ENCODE measurements at places on chromosomes 11 and 22.
A peak's percentile ranks its signal among the peaks of the same experiment; 100 is the strongest.

- no peak for DNase-seq
These were observed 221.9 kb downstream of the SBF2 start for GRCh38 chr11:10072142-10072541.

GRCh38 chr11:82909015-82909640 is 7.6 kb downstream of the DDIAS start:
- no peak for DNase-seq

DNA sequence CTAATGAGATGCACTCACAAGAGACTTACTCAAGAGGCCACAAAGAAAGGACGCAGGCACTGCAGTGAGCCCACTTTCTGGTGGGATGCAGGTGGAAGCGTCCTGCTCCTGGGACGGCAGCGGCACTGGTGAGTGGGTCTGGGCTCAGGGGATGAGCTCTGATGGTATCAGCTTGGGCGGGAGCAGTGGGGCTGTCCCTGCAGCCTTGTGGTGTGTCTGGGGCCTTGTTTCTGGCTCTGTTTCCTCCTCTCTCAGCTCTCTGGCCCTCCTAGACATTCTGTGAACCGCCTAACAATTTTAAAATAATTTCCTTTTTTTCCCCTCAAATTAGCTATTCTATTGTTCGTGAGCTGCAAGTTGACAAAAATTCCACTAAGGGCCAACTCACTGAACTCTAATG is 8.8 kb upstream of the ST14 start:
- no peak for DNase-seq

GRCh38 chr11:12706545-12707499 is 32.6 kb downstream of the TEAD1 start:
- no peak for DNase-seq

- DNase-seq, result no peak
These were observed 71.2 kb downstream of the FBXO7 start for GRCh38 chr22:32545801-32546200.

DNA sequence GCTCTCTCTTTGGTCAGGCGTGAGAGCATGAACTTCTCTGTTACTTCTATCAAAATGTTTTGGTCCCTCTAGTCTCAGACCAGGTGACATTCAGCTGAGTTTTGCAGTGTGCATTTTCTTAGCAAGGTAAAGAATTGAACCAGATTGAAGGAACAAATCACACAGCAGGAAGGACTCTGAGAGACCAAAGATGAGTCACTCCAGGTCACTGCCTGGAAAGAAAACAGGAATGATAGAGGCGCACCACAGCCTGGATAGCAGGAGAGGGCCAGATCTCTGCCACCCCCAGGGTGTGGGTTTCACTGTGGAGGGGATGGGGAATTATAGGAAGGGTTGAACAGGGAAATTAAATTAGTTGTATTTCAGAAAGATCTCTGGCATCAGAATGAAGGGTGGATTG is 788.3 kb downstream of the NTM start:
- no peak for DNase-seq

DNA sequence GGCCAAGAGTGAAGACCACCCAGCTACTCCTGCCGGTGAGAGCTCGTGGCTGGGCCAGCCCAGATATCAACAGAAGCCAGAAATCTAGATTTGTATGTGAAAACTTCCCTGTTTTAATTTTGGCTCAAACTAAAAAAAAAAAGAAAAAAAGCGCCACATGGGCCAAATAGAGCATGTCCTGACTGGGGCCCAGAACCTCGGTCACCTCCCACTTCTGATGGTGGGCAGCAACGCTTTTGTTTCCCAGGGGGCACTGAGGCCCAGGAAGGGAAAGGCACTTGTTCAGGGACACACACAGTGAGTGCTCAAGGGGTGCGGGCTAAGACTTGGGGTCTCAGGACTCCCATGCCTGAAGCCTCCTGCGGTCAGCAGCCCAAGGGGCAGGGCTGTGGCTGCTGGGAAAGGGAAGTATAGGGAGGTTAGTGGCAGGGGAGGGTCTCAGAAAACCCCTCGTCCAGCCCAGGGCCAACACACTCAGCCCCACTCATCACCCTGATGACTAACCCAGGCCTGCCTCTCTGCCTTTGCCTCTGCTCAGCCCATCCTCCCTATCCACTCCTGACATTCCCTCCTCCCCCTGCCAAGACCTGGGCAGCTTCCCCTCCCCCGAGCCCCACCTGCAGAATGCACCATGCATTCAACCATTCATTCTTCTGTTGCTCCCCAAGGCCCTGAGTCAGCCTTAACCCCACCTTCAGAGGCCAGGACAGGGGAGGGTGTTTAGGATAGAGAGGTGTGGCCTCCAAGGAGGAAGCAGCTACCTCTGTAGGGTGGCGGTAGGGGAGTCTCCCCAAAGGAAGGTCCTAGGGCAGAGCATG is 30.0 kb upstream of the TCF20 start:
- peak; percentile 75 for DNase-seq

DNA sequence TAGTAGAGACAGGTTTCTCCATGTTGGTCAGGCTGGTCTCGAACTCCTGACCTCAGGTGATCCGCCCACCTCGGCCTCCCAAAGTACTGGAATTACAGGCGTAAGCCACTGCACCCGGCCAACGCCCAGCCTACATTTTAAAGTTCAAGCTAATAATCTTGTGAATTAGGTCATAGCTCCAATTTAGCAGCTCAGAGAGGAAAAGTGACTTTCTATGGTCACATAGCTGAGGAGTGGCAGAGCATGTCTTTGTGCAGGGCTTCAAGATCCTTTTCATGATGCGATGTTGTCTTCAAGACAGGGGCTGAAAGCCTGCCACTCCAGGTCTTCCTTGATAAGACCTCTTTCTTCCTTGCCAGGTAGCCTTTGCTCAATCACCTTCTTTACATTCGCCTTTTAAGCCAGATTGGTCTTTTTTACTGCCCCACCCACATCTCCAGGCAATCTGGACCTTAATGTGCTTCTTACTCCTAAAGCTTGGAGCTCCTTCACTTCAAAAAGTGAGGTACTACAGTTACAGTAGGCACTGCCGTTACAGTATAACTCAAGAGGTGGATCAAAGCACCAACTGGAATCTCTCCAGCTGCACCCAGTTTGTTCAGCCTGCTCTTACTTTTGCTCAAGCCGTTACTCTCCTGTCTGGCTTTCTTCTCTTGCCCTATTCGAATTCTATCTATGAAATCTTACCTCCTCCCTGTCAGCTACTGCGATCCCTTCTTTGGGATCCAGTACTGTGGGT is 18.2 kb downstream of the YWHAH start:
- DNase-seq, result no peak

DNA sequence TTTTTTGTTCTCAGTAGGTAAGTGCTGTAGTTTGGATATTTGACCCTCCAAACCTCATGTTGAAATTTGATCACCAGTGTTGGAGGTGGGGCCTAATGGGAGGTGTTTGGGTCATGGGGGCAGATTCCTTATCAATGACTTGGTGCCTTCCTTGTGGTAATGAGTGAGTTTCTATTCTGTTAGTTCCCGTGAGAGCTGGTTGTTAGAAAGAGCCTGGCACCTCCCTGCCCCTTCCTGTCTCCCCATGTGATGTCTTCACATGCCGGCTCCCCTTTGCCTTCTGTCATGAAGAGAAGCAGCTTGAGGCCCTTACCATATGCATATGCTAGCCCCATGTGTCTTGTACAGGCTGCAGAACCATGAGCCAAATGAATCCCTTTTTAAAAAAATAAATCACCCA is 138.3 kb downstream of the TMEM135 start:
- no peak for DNase-seq

DNA sequence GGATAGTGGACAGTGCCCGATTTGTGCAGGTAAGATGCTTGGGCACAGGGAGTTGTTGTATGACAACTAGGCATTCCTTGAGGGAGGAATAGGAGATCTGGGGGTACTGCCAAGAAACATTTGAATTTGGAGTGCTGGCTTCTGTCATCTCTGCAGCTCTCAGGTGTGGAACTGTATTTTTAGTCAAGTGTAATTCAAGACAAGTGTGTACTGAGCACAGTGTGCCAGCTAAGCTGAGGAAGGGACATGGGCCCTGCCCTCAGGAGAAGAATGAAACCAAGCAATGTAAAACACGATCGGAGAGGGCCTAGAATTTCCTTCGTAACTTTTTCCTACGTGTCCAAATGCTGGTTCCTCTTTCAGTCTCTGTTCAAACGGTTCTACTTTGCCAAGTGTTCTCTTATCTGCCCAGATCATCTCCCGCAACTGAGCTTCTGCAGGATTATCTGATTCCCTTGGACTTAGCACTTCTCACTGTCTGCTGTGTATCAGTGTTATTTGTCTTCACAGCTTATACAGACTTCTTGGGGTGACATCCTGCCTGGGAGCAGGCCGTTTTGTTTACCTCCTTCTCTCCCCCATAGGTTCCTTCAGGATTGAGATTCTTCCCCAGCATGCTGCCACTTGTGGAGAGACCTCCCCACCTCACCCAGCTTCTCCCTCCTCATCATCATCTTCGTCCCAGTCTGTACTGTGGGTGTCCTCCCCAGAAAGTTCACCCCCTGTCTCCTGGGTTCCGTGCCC is 27.6 kb downstream of the ART5 start:
- DNase-seq, result no peak

- no peak for DNase-seq
These were observed 38.2 kb upstream of the NARS2 start for GRCh38 chr11:78612721-78613377.

DNA sequence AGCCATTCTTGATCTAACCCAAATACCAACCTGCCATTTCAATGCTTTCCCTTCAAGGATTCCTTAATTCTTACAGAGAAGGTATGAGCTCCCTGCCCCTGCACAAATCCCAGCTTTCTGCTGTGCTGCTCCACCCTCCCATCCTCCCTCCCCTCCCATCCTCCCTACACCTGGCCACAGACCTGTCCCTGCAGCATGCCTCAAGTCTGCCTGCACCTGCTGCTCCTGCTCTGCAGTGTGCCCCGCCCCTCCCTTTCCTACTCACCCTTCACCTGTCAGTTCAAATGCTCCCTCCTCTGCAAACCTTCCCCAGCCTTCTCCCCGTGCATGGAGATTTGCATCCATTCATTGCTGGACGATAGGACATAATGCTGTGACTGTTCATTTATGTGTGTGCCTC is 139.9 kb upstream of the NARS2 start:
- no peak for DNase-seq

- DNase-seq, result no peak
These were observed 14.3 kb upstream of the SLC36A4 start for GRCh38 chr11:93212094-93212493.

DNA sequence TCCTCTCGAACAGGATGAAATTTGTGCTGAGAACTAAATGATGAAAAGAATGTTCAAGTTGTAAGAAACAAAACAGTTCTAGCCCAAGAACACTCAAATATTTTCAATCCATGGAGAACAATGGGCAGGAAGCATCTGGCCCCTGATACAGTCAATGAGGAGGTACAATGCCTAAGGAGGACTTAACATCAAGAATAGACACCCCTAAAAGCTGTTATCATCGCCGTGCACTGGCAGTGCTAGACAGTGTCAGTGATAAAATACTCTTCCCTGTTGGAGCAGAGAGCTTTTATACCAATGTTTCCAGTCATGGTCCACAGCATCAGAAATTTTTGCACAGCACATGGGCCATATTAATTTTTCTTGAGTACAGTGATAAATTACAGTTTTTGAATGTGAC is 20.2 kb upstream of the VSTM5 start:
- DNase-seq, result no peak

DNA sequence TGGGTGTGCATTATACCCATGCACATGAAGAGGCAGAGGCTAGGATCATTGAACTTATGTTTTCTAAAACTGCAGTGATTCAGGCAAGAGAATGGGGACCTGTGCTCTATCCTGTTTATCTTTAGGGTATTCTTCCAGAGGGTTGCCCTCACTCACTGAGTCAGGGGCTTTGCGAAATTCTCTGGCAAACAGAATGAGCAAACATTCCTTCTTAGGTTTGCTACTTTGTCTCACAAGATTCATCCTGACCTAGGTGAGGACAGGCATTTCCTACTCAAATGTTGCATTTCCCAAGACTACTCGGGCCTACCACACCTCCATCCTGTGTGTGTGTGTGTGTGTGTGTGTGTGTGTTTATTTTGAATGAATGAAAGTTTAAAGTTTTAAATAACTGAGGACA is 2.7 kb upstream of the EIF3M start:
- no peak for DNase-seq

- DNase-seq, result no peak
These were observed 26.2 kb upstream of the GCAT start for GRCh38 chr22:37781434-37782059.

- DNase-seq, result peak; percentile 22
These were observed 27.0 kb upstream of the AMOTL1 start for GRCh38 chr11:94741022-94741679.

- peak; percentile 38 for DNase-seq
These were observed 3.5 kb upstream of the LARGE1 start for GRCh38 chr22:33923660-33924246.

DNA sequence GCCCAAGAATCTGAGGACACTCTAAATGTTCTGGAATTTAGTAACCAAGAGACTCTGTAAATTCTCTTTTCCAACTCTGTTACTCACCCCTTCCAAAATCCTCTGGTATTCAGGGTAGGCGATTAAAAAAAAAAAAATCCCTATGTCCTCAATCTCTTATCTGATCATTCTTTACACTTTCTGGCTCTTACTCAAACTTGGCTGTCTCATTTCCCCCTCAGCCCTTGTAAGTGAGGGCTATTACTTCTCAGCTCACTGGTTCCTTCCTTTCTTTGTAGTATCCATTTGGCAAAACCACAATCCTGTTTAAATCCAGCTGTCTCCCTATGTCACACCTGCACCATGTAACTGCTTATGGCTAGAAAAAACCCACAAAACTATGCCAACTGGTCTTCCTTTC is 12.7 kb upstream of the MSANTD2 start:
- no peak for DNase-seq

DNA sequence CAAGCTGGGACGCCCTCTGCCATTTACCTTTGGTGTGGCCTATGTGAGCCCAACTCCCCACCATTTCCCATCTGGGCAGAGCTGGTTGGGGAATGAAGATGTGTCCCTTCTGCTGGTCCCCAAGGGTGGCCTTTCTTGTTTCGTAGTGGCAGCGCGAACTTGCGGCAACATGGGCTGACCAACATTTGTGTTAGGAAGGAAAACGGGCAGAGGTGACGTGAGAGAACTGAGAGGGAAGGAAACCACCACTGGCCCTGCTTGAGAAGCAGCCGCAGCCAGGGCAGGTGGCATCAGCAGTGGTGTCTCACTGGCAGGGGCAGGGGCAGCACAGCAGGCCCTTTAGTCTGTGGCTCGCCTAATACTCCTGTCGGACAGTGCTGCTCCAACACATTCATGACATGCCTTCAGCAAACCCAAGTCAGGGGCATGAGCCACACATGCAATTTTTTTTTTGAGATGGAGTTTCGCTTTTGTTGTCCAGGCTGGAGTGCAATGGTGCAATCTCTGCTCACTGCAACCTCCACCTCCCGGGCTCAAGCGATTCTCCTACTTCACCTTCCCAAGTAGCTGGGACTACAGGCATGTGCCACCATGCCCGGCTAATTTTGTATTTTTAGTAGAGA is 29.9 kb downstream of the LRRC74B start:
- no peak for DNase-seq
